ENCODE measurements at places on chromosomes 7 and 10. TPM values are rescaled to one million over a fixed set of nuclear protein-coding genes. Genes with fewer than 3 reads are reported as not detected.

DNA sequence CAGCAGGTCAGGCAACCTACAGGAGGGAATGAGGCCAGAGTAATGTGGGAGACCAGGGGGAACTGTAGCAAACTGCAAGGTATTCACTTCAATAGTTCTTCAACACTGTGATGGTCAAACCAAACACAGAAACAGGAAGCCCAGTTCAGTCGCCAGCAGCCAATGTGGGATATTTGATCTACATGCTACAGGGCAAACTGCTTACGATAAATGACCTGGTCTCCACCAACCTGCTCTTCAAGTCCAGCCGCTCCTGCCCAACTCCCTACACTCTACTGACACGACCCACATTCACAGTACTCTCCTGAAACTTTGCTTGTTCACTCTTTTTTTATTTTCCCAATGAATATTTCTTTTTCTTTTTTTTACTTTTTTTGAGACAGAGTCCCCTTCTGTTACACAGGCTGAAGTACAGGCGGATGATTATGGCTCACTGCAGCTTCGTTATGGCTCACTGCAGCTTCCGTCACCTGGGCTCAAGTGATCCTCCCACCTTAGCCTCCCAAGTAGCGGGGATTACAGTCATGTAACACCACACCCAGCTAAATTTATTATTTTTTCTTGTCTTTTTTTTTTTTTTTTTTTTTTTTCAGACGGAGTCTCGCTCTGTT, 42.1 kb downstream of the MDH2 start:
- peak; percentile 94 for DNase-seq

- no peak for DNase-seq
Observed at GRCh38 chr7:43516581-43517342, 66.1 kb upstream of the STK17A start.

GRCh38 chr10:52437205-52437646, 123.1 kb downstream of the DKK1 start:
- DNase-seq = no peak

Gene FAM25G
- not detected for total RNA-seq

Gene FOXI2
- not detected for total RNA-seq

GRCh38 chr7:116028787-116029186, 1.8 kb downstream of the TFEC start:
- DNase-seq = no peak

Gene UNC5B
- 1.7 TPM for total RNA-seq

- peak; percentile 33 for DNase-seq
Observed at GRCh38 chr7:77799078-77799964, 748 bp downstream of the PHTF2 start.

- no peak for DNase-seq
Observed at GRCh38 chr10:12228851-12229250, 32.9 kb downstream of the CDC123 start.

Gene FBXL13
- 19.4 TPM for total RNA-seq

GRCh38 chr10:126059076-126059826, 162.9 kb downstream of the FANK1 start:
- no peak for DNase-seq

Gene STEAP4
- total RNA-seq = 12.1 TPM

Gene NUTM2B
- total RNA-seq = 1.3 TPM

DNA sequence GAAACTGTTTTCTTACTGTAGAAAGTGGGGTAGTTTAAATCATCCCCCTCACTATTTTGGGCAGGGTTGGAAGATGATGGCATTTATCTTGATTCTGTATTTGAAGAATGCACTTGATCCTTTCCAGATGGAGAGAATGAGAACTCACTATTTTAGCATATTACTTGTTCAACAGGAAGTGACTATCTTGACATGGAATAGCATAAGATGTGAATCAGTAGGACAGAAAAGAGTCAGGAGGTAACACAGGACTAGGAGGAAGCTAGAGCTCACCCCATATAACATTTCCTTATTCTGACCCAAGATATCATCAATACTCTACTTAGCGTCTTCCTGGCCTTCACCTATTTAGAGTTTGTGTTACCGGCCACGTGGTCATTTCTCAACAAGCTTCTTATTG, 400.2 kb downstream of the PHTF2 start:
- DNase-seq = no peak

Gene CLCN1
- total RNA-seq = not detected

DNA sequence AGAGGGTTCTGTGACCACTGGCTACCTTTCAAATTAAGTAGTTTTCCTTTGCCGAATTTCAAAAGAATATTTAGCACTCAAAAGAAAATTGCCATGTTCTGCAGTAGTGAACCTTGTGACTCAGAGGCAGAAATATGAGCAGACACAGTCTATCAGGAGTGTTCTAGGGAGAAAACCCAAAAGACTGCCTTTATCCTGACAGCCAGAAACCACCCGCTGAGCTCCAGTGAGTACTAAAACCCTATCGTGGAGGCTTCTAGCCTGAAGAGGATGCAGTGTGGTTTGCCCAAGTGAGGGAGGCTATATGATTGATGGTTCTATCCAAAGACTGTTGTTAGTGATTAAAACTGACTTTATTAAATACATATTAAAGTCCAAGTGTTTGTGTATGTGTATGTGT, 21.9 kb downstream of the CHRM2 start:
- DNase-seq = no peak

DNA sequence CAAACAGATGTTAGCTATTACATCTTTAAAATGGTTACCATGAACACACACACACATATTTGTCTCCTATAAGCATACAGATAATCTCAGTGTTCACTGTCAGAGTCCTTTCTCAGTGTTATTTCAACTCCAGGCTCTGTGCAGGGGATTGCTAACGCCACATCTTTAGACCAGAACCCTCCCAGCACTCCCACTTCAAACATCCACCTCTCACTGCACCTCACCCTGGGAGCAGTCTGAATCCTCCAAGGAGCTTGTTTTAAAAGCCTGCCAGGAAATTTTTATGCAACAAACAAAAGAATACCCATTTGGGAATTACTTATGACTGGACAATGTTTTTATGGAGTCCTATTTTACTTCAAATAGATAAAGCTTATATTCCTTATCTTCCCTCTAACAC, 107.4 kb downstream of the PARD3 start:
- DNase-seq = no peak

Gene IFT22
- 53.0 TPM for total RNA-seq

Gene CFAP70
- total RNA-seq = 3.1 TPM

Gene GNGT1
- total RNA-seq = not detected

GRCh38 chr7:6443372-6443941, 4.3 kb downstream of the DAGLB start:
- peak; percentile 84 for DNase-seq

- no peak for DNase-seq
Observed at GRCh38 chr7:17207220-17207619, 91.2 kb upstream of the AHR start.

- DNase-seq = no peak
Observed at GRCh38 chr7:95046494-95047240, 139.3 kb downstream of the PPP1R9A start.

- no peak for DNase-seq
Observed at GRCh38 chr7:41881331-41882130, 178.6 kb upstream of the INHBA start.

- no peak for DNase-seq
Observed at GRCh38 chr10:97220355-97220754, 34.6 kb upstream of the SLIT1 start.

Gene ITPRID1
- total RNA-seq = not detected

GRCh38 chr7:22688084-22688483, 38.9 kb upstream of the IL6 start:
- DNase-seq = peak; percentile 22

Gene LRRN3
- total RNA-seq = not detected

- no peak for DNase-seq
Observed at GRCh38 chr10:132193907-132194552, 7.3 kb downstream of the DPYSL4 start.

DNA sequence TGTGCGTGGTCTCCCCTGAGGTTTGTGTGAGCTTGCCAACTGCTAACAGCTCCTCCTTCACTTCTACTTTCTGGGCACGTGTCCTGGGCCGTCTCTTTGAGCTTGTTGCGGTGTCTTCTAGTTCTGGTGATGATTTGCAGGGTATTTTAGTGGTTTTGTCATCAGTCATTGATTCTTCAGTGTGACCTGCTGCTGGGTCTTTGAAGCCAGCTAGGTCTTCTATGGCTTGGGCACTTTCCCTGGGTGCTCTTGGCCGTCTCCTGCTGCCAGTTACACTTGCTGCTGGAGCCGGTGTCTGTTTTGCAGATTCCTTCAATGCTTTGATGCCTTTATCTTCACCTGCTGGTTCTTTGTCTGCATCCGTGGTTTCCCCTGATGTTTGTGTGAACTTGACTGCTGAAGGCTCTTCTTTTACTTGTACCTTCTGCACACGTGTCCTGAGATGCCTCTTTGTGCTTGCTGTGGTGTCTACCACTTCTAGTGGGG, 23.0 kb downstream of the MKI67 start:
- no peak for DNase-seq

Gene EIF5AL1
- 0.48 TPM for total RNA-seq

Gene VPS37D
- total RNA-seq = 12.4 TPM

GRCh38 chr7:71783779-71784178, 628.4 kb downstream of the CALN1 start:
- DNase-seq = no peak

DNA sequence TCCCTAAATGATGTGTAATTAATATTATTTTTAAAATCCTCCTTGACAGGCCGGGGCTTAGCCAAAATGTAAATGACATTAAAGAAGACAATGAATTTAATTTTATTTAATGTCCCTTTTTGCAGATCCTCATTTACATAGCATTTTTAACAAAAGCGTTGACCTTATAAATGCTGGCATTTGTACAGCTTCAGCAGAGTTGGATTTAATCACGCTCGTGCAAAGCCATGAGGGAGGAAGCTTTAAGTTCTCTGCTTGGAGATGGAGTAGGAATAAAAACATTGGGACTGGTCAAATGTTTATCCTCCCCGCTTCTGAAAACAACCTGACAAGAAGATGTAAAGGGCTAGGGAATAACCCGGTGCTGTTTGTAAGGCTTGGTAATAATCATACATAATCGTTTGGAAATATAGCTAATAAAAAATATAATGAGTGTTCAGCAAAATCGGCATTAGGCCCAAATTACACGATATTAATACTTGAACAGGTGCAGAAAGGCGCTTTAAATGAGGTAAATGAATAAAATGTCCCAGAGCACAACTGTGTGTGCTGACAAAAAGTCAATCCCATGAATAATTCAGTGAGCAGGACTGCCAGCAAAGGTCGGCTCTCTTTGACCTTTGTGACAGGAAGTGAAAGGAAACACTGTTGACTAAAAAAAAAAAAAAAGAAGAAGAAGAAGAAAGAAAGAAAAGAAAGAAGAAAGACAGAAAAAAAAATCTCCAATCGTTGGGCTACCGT, 11.5 kb downstream of the EBF3 start:
- DNase-seq = no peak

DNA sequence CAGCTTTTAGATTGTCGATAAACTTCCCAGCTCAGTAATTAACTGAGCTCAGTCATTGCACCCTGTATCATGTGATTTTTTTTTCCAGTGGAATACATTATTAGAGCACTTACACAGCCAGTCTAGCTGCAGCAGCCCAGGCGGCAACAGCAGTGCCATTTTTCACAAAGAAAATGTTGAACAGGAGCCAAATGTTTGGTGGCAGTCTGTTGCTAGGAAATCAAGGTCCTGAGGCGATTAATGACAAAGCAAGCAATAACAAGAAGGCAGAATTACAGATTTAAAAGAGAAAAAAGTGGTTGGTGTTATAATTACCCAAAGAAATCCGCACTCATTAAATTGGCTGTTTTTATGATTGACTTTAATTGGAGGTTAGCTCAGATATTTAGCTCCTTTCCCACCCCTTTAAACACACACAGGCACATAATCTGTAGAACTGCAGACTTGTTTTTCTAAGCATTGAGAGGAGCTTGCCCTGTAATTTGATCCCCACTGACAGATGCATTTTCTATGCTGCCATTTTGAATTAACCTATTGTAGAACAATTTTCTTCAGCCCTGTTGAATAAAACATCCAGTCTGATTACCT, 267.4 kb downstream of the ADK start:
- no peak for DNase-seq

Gene OR6B1
- not detected for total RNA-seq

DNA sequence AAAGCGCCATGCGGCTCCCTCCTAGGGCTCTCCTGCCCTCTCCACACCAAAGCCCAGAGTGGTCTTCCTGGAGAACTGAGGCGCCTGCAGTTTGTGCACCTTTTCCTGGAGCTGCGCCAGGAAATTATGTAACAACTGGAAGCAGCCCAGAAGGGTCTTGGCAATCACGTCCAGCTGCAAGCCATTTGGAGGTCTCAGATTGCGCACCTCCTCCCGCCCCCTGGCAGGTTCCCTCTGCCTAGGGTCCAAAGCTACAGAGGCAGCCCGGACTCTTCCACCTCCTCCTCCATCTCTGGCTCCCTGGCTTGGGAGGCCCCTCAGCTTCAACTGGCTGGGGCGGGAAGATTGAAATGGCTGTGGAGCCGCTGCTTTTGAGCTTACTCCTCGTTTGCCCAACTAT, 34.0 kb upstream of the SFTPD start:
- no peak for DNase-seq

DNA sequence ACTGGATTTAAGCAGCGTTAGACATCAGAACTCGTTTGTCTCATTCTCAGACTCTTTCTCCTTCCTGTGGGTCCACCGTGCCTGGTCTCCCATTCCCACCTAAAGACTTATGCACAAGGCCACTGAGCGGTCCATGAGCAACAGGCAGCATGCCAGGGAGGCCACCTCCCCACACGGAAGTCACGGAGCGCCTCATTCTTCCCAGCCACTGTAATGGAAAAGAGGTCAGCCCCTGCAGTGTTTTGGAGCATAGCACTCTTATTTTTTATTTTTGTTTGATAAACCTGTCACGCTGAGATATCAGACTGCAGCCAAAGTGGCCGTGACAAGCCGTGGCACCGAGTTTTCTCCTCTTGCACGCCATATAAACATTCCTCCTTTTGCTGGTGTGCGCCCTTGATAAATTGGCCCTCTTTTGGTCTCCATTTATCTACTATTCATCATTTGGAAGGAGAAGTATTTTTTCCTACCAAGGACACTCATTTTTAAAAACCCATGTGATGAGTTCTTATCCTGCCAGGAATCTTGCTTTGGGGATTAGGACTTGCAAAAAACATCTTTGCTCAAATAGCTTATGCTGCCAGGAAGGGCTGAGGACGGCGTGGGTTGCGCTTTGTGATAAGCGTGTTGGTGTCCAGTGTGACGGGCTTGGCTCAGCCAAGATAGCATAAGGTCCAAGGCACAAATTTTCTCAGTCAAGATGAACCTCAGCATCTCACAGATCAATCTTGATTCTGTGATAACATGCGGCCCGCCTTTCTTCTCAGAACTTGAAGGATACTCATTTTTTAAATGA, 206.0 kb downstream of the CCDC3 start:
- no peak for DNase-seq

GRCh38 chr10:13827076-13827797, 240.5 kb downstream of the PRPF18 start:
- DNase-seq = no peak

Gene MMRN2
- 12.1 TPM for total RNA-seq
